ENCODE measurements at places on chromosomes 2 and 18. TPM values are rescaled to one million over a fixed set of nuclear protein-coding genes. Genes with fewer than 3 reads are reported as not detected.

Gene SLC5A7
- total RNA-seq, result not detected

Gene TMEM169
- total RNA-seq, result 0.37 TPM

Gene GDF7
- total RNA-seq, result 0.03 TPM

Gene AQP12A
- total RNA-seq, result not detected

Gene DOK6
- not detected for total RNA-seq

Gene GPR45
- not detected for total RNA-seq

Gene SLC14A1
- not detected for total RNA-seq

Gene OSBPL6
- 6.5 TPM for total RNA-seq

Gene EPB41L3
- total RNA-seq, result 0.82 TPM

Gene TMEM178A
- total RNA-seq, result 0.14 TPM

Gene SERPINB11
- not detected for total RNA-seq

Gene TCF23
- not detected for total RNA-seq

Gene OR6B2
- not detected for total RNA-seq

Gene SDC1
- total RNA-seq, result 202 TPM

Gene ST6GAL2
- 19.4 TPM for total RNA-seq

Gene C2orf78
- not detected for total RNA-seq
